CD8-positive, alpha-beta memory T cell (primary cell): ENCODE measurements at places on chromosomes 7 and 10. TPM values are rescaled to one million over a fixed set of nuclear protein-coding genes. Genes with fewer than 3 reads are reported as not detected.
A peak's percentile ranks its signal among the peaks of the same experiment; 100 is the strongest.

GRCh38 chr7:75993689-75994387, 557 bp downstream of the TMEM120A start:
- no peaks in the 10 kb centered on the region for H3K36me3 ChIP-seq
- H3K27ac ChIP-seq: peak overlapping the region; percentile 61
- peaks cover 12% of the 10 kb centered on the region for H3K4me1 ChIP-seq
- H3K4me3 ChIP-seq: peak overlapping the region; percentile 77
- no peaks in the 10 kb centered on the region for H3K27me3 ChIP-seq
- DNase-seq: no peak

DNA sequence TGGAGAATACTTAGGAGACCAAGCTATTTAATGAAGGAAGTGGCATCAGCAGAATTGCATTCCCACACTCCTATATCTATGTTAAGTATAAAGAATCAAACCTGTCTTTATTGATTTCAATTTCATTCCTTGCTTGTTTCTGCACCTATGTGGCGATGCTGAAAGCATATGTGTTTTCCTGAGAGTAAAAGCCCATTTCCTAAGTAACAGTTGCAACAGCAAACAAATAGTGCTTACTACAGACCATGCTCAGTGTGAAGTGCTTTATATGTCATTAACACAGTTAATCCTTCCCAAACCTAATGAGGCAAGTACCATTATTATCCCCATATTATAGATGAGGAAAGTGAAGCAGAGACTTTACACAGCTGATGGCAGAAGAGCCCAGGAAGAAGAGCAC, 552.1 kb downstream of the PARD3 start:
- DNase-seq: no peak
- H3K27me3 ChIP-seq: no peaks in the 10 kb centered on the region
- H3K36me3 ChIP-seq: no peaks in the 10 kb centered on the region
- no peak overlapping the region for H3K4me3 ChIP-seq
- no peak overlapping the region for H3K27ac ChIP-seq

- no peaks in the 10 kb centered on the region for H3K36me3 ChIP-seq
- DNase-seq: no peak
- no peak overlapping the region for H3K27ac ChIP-seq
- no peak overlapping the region for H3K4me3 ChIP-seq
Observed at GRCh38 chr10:7533657-7534479, 123.0 kb upstream of the SFMBT2 start.

- no peaks in the 10 kb centered on the region for H3K27me3 ChIP-seq
- H3K4me1 ChIP-seq: no peaks in the 10 kb centered on the region
- H3K36me3 ChIP-seq: no peaks in the 10 kb centered on the region
Observed at GRCh38 chr7:67616517-67616916, 619.9 kb downstream of the TYW1 start.

The TWIST1 gene
- 0.18 TPM for total RNA-seq

The ABCB1 gene
- total RNA-seq: 22.2 TPM

The SPDYE9 gene
- not detected for total RNA-seq

The CCDC3 gene
- total RNA-seq: not detected

GRCh38 chr7:18222636-18223035, 195.0 kb upstream of the PRPS1L1 start:
- H3K27ac ChIP-seq: no peak overlapping the region
- no peaks in the 10 kb centered on the region for H3K4me1 ChIP-seq
- no peaks in the 10 kb centered on the region for H3K27me3 ChIP-seq
- H3K36me3 ChIP-seq: no peaks in the 10 kb centered on the region
- no peak for DNase-seq

DNA sequence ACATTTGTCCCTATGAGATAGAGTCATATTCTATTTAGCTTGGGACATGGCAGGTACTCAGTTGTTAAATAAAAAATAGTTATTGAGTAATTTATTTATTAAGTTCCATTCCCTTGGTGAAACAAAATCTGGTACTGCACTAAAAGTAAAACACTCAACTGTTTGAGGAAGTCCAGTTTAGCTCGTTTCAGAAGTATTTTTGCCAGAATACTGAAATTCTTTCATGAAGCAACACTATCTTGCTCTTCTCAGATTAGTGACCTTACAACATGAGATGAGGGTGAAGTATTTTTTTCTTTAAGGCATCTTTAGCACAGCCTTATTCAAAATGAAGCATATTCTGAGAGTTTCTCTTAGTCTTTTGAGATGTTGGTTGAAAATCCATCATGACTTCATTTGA, 106.0 kb downstream of the ZNF365 start:
- no peak for DNase-seq
- no peaks in the 10 kb centered on the region for H3K27me3 ChIP-seq
- H3K4me1 ChIP-seq: no peaks in the 10 kb centered on the region
- no peak overlapping the region for H3K27ac ChIP-seq
- H3K4me3 ChIP-seq: no peak overlapping the region
- no peaks in the 10 kb centered on the region for H3K36me3 ChIP-seq

DNA sequence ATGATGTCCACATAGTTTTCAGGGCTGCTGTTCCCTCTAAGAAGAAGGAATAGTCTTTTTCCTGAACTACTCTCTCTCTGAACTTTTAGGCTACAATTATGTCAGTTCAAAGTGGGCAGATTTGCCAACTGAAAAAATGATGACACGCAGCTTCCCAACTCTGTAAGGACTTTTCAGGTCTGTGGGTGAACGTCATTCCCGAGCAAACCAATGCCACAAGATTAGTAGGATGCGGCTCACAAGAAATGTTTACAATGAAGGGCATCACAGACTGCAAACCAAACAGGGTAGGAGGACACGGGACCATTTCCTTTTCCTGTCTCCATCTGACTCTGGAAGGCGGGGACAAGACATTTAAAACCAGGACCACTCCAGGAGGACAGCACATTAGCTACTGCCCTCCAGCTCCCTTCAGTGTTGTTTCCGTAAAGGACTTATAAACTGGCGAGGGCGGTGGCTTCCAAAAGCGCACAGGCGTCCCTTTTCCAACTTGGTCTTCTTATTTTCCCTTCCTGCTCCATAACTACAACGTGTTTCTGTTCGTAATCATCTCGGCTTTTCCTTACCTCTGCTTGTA, 539 bp upstream of the MKLN1 start:
- peak; percentile 18 for DNase-seq
- H3K4me1 ChIP-seq: peaks cover 21% of the 10 kb centered on the region
- H3K4me3 ChIP-seq: peak overlapping the region; percentile 89

The PHYHIPL gene
- not detected for total RNA-seq

DNA sequence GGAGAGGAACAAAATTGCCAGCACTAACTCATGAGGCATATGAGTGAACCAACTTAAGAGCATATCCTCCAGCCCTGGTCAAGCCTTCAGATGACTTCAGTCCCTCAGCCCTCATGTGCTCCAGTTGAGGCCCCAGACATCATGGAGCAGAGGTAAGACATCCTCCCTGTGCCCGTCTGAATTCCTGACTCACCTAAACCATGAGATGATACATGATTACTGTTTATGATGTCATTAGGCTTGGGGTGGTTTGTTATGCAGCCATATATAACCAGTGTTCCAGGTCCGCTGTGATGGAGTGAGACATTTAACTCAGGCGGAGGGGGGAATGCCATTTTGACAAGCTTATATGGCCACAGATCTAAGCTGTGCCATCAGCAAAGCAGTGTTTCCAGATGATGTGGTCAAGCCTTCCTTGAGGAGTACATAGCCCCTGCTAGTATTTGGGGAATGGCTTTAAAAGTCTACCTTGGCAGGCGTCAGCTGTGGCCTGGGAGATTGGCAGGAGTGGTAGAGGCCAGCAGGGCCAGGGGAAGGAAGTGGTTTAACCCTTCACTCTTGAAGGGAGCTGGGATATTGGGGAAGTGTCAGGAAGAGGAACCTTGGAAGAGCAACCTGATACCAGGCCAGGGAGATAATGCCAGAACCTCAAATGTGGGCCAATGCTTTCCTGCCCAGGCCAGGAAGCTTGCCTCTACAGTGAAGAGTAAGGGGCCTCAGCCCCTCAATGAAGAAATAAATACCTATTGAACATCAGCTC, 343.0 kb upstream of the PODXL start:
- H3K36me3 ChIP-seq: no peaks in the 10 kb centered on the region
- no peaks in the 10 kb centered on the region for H3K27me3 ChIP-seq
- no peak for DNase-seq
- H3K4me3 ChIP-seq: no peak overlapping the region

The HPSE2 gene
- total RNA-seq: 0.07 TPM

The NOS3 gene
- total RNA-seq: 10.6 TPM

DNA sequence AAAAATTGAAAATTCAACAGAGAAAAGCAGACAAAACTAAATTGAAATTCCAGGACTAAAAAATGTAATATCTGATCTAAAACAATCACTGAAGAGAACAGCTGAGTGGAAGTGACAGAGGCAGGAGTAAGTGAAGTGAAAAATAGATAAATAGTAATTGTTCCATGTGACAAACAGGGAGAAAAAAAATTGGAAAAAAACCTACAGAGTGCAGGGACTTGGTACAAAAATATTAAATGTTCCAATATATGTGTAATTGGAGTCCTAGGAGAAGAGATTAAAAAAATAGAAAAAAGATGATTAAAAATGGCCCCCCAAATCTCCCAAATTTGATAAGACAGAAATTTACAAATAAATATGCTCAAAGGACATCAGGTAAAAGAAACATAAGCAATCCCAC, 63.4 kb upstream of the NAMPT start:
- H3K27ac ChIP-seq: no peak overlapping the region
- no peak overlapping the region for H3K4me3 ChIP-seq
- H3K36me3 ChIP-seq: no peaks in the 10 kb centered on the region
- H3K27me3 ChIP-seq: no peaks in the 10 kb centered on the region

The TMEM168 gene
- 18.2 TPM for total RNA-seq

The BMPER gene
- total RNA-seq: not detected

The VPS37D gene
- not detected for total RNA-seq

- H3K4me1 ChIP-seq: no peaks in the 10 kb centered on the region
- H3K4me3 ChIP-seq: no peak overlapping the region
- no peak overlapping the region for H3K27ac ChIP-seq
- DNase-seq: no peak
- no peaks in the 10 kb centered on the region for H3K36me3 ChIP-seq
Observed at GRCh38 chr7:70795948-70796347, 336.0 kb upstream of the GALNT17 start.
